Dorsolateral prefrontal cortex (tissue), 122 donors: ENCODE measurements at places on chromosomes 11 and 22.

- DNase-seq, result no peak
These were observed 59.4 kb downstream of the RTL6 start for GRCh38 chr22:44438481-44439131.

DNA sequence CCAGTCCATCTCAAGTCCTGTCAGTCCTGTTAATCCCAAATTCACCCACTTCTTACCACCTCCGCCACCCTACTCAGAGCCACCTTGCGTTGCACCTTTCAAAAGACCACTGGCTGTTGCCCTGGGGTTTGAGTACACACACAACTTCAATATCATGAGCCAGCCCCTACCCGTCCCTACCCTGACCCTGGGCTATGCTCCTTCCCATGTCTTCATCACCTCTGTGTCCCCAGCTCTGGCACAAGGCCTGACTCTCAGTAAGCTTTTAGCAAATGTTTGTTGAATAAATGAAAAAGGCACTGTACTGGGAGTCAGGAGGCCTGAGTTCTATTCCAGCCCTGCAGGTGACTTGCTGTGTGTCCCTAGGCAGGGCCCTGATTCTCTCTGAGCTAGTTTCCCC, 26.5 kb downstream of the OTOG start:
- no peak for DNase-seq

GRCh38 chr22:44291265-44291664, 21.5 kb downstream of the SHISAL1 start:
- DNase-seq, result no peak

GRCh38 chr11:129639300-129639699, 176.3 kb upstream of the TMEM45B start:
- DNase-seq, result no peak

DNA sequence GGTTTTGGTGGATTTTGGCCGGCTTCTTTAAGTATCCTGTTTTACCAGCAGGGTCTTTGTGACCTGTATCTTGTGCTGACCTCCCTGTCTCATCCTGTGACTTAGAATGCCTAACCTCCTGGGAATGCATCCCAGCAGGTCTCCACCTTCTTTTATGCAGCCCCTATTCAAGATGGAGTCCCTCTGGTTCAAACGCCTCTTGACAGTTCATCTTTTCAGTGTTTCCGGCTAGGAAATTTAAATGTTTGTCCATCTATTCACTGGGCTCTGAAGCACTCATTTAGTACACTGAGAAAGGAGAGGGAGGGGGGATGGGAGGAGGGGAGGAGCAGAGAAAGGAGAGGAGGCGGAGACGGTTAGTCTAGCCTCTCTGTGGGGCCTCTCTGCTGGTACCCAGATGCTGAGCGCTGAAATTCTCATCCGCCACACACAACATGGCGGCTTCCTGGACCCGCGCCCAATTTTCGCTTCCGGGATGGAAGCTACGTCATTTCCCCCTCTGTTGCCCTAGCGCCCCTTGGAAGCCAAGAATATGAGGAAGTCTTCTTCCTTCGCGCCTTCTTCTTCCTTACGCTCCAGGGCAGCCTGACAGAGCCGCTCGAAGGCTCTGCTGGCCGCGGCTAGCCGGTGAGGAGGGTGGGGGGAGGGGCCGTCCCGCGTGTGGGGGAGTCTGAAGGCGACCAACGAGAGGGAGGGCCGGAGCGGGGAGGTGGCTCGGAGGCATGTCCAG, 69.0 kb upstream of the SYT13 start:
- DNase-seq, result peak; percentile 86

DNA sequence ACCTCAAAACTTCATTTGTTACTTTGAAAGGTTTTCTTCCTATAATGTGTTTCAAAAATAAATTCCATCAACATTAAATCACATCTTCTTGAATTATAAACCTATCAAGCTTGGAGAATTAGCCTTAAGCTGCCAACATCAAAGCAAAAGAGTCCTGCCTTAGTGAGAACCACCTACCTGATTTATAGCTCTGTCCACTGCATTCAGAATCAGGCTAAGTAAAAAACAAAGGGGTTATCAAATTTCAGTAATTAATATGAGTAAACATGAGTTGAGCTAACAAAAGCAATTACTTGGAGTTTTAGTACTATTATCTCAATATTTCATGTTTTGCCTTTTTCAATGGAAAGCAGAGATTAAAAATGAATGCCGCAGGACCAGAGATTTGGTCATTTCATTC, 73.9 kb downstream of the CADM1 start:
- DNase-seq, result no peak

- no peak for DNase-seq
These were observed 53.0 kb downstream of the MPPED1 start for GRCh38 chr22:43464809-43465208.

DNA sequence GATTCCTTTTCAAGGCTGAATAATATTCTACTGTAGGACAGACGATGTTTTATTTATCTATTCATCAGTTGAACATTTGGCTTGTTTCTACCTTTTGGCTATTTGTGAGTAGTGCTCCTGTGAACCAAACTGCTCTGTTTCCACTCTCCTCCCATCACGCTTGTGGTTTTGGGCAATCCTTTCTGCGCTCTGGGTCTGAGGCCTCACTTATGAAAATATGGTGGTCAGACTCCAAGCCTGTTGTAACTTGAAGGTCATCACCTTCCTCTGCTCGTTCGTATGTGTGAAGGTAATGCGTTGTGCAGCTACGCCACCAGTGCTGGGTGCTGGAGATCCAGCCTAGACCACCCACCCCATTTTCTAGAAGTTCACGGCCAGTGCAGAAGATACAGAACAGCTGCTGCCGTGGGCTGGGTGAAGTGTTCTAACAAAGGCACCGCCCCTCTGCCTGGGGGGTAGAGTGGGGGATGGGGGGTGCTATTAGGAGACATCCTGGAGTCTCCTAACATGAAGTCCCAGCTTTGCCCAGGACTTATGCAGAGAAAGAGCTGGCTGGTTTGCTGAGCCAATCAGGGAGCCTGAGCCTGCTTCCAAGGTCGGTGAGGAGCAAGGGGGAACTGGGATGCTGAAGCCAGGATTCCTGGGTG, 21.0 kb downstream of the PTPN5 start:
- DNase-seq, result no peak

GRCh38 chr11:73215191-73216134, 2.6 kb upstream of the P2RY2 start:
- no peak for DNase-seq
